ENCODE measurements at places on chromosomes 13 and 19.

DNA sequence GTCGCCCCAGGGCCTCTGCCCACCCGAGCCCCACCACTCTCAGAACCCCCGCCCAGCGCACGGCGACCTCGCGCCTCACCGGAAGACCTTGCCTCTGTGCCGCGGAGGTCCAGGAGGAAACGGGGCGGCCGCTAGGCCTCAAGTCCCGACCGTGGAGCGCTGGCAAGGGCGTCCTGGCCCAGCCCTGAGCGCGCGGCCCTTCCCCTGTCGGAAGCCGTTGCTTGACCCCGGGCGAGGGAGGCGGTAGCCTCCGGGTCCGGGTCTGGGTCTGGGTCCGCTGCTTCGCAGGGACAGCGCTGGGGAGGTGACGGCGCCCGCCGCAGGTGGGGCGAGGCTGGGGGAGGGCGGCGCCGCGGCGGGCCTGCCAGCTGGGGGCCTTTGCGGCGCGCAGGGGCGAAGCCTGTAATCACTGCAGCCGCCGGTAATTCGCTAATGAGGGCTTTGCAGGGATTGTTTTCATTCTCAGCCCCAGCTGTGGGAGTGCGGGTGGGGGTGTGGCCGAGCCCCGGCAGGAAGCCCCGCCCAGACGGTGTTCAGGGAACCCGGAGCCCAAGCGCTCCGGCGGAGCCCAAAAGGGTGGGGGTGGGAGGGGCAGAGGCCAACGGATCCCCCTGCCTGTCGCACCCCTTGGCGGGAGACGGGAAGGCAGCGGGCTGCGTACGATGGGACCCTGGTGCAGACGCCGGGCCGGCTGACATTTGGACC is 8.6 kb downstream of the C19orf25 start:
- peak; percentile 34 for DNase-seq

DNA sequence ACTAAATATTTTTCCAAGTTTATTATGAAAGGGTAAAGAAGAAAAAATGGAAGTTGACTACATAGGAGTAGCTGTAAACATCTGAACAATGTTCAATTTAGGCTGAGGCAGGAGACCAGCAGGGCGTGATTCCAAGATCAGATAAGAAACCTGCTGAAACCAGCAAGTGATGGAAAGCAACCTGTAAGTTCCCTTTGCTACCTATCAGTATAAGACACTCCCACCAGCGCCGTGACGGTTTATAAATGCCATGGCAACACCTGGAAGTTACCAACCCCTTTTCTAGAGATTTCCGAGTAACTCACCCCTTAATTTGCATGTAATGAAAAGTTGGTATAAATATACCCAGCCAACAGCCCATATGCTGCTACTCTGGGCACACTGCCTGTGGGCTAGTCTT is 1.1 kb upstream of the ZNF45 start:
- DNase-seq = no peak

- peak; percentile 78 for DNase-seq
Measured at GRCh38 chr13:99269627-99270241, 11.6 kb upstream of the GPR18 start.

GRCh38 chr19:55231391-55232285 is 3.1 kb upstream of the TMEM86B start:
- DNase-seq = no peak

DNA sequence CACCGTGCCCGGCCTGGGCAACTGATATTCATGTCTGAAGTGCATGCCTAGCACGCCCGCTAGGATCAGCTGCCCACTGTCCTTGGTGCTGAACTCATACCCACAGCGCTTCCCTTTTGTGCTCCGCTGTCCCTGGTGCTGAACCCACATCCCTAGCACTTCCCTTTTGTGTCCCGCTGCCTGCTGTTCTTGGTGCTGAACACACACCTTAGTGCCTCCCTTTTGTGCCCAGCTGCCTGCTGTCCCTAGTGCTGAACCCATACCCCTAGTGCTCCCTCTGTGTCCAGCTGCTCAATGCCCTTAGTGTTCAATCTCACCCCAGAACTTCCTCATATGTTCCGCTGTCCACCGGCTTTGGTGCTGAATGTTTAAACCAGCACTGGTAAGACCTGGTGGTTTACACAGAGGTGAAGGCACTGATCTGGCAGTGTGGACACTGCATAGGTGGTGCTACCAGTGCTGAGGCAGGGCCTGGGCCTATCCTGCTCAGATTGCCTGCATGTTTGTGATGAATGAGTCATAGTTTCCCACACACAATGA is 26.3 kb upstream of the SIGLEC11 start:
- peak; percentile 91 for DNase-seq

DNA sequence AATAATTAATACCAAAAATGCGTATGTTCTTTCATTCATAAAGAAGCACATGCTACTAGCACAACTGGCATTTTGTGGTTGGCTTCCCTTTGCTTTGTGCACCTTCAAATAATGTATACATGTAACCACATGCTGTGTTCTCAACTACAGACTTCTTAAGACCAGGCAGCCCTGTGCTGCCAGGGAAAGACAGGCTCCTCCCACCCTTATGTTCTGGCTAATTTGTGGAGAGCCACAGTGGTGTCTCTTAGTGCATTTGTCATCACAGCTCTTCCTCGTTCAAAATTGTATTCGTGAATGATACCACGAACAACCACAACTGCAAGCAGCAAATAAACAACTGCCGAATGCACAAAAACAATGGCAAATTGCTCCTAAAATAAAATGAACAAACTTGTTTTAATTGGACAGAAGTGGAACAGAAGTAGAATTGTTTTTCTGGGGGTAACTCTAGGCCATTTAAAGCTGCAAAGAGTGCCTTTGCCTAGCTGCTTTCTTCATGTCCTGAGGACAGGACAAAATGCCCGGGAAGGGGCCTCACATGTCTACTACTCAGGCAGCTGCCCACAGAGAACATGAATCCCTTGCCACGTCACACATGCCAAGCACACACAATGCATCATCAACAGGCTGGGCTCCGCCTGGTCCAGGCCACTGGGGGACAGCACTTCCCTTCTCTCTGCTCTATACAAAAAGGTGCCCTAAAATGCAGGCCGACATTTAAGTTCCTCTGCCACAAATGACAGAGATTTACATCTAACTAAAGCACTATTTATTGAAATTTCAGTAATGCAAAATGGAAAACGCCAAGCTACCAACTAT is 21.7 kb downstream of the IRS2 start:
- DNase-seq = peak; percentile 38

DNA sequence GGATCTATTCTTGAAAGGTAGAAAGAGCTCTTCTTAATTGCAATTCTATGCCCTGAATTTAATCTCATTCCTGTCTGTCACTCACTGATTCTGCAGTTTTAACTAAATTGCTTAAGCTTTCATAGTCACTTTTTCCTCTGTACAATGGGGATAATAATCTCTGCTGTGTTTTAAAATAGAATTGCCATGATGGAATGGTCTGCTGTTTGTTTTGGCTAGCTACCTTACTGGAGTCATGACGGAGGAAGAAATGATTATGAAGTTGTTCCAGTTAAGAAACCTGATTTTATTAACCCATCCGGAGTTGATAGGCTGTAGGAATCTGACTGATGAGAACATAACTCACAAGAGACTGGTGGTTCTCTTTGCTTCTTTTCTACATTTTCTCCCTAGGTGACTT is 54.9 kb upstream of the ITM2B start:
- DNase-seq = no peak

DNA sequence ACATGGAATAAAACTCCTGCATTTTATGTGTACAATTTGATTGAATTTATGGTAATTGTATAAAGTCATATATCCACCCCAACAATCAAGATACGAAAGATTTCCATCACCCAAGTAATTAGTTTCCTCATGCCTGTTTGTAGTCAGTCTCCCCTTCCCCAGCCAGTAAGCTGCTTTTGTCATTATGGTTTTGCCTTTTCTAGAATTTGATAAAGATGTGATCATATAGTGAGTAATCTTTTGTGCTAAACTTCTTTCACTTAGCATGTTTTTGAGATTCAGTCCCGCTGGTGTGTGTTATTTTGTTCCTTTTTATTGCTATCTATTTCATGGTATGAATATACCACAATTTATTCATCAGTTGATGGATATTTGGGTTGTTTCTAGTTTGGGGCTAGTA is 16.0 kb downstream of the ITM2B start:
- no peak for DNase-seq

DNA sequence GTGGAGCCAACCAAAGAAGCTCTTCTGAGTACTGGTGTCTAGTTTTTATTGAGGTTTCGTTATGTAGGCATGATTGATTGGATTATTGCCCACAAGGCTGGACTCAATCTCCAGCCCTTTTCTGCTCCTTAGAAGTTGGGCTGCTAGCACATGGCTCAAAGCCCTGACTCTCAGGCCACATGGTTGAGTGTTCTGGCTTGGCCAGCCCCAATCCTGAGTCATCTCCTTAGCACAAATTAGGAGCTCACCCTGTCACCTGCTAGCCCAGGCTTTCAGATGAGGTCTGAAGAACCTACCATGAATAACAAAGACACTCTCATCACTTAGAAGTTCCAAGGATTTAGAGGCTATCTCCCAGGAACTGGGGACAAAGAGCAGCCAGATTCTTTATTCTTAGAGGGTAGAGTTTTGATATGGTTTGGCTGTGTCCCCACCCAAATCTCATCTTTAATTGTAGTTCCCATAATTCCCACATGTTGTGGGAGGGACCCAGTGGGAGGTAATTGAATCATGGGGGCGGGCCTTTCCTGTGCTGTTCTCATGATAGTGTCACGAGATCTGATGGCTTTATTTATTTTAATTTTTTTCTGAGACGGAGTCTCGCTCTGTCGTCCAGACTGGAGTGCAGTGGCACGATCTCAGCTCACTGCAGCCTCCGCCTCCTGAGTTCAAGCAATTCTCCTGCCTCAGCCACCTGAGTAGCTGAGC is 11.3 kb downstream of the DPY19L3 start:
- DNase-seq = no peak

- DNase-seq = no peak
Measured at GRCh38 chr19:29540114-29540513, 14.3 kb downstream of the VSTM2B start.

- no peak for DNase-seq
Measured at GRCh38 chr13:32840989-32841713, 175.1 kb upstream of the KL start.

DNA sequence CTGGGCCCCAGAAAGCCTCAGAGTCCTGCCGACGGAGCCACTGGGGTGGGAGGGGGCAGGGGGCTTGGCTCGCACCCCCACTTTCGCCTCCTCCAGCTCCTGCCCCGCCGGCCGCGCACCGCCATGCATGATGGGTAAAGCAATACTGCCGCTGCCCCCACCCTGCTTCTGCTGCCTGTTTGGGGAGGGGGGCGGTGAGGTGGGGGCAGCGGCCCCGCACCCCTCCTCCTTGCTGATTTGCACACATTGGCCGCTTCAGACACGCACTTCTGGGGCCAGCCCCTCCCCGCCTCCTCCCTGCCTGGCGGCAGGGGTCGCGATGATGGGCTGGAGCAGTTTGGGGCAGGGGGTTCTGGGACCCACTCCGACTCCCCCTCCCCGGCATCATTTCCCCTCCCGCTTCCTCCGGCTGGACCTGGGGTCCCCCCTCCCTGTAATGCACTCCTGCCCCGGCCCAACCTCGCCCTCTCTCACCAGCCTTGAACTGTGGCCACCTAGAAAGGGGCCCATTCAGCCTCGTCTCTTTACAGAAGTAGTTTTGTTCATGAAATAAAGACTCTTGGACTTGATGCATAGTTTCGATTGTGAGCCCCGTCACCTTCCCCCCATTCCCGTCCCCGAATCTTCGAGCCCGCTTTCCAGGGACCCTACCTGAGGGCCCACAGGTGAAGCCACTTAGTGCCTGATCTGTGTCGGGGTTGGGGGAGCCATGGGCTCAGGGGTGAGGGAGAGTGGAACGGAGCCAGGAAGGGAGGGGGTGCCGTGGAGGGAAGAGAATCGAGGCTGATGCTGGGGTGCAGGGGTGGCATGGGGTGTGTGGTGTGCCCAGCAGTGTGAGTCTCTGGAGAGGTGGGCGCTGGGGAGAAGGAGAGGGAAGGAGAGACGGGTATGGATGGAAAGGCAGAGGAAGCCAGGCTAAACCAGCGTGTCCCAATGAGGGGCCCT is 1.4 kb upstream of the HPN start:
- no peak for DNase-seq

DNA sequence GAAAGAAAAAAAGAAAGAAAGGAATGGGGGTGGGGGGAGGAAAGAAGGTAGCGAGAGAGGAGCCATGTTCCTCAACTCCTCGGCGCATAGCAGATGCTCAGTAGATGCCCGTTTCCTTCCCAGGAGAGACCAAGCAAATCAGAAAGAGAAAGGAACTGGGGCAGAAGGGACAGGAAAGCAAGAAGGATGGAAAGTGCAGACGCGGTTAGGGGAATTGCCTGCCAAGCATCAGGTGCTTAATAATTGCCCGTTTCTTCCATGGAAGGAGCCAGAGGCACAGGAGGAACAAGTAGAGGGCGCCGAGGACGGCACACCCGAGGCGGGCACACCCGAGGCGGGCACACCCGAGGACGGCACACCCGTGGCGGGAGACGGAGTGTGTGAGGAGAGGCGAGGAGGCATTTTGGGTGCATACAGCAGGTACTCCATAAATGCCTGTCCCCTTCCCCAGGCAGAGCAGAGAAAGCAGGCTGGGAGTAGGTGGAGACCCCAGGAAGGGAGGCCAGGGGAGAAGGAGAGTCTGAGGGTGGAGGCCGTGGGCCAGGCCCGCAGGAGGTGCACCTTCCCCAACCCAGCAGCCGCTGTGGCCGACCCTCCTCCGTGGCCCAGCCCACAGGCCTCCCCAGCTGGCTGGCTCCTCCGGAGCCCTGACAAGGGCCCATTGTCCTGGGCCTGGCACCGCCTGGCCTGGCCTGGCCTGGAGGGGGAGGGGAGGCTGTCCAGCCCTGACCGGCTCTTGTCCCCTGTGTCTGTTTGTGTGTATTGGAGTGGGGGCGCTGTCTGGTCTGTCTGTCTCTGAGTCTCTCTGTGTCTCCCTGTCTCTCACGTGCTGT is 14.6 kb downstream of the JOSD2 start:
- no peak for DNase-seq

DNA sequence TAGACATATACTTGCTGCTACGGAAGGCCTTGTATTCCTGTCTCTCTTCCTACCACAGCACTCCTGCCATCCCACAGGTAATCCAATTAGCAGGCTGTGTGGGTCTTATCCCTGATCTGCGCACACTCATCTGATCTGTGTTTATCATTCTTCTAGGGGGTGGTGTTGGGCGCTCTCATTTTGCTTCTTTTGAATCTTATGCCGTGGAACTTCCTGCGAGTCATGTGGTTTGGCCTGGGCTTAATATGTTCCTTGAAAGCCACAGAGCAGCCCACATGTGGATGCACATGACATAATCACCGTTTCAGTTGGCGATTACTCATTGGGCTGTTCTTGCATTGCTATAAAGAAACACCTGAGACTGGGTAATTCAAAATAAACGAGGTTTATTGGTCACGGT is 7.5 kb downstream of the RASA3 start:
- peak; percentile 90 for DNase-seq

GRCh38 chr13:113148940-113149503 is 9.4 kb upstream of the PROZ start:
- no peak for DNase-seq

- DNase-seq = no peak
Measured at GRCh38 chr13:44809190-44809589, 180.1 kb downstream of the NUFIP1 start.

Data from ELR (cell line).